ENCODE measurements at places on chromosomes 1 and 21.

- no peak for DNase-seq
Observed at GRCh38 chr21:43034101-43034500, 41.5 kb downstream of the CBS start.

DNA sequence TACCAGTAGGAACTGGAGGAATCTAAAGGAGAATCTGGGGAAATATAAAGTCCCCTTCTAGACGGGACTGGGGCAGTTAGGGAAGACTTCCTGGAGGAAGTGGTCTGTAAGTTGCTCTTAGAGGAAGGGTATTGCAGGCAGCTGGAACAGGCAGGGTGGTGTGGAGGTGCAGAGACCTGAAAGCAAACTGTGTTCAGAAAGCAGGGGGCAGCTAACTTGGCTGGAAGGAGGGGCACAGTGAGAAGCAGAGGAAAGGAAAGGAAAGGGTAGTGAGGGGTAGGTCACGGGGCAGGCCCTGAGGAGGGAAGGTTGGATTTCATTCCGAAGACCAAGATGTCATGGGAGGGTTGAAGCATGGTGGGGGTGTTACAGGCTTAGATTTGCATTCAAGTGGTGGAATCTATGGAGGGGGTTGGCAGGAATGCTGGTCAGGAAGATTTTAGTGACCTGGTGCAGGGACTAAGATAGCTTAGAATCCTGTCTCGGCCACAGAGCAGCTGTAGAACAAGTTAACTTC is 240.7 kb downstream of the FOXD2 start:
- DNase-seq = no peak

DNA sequence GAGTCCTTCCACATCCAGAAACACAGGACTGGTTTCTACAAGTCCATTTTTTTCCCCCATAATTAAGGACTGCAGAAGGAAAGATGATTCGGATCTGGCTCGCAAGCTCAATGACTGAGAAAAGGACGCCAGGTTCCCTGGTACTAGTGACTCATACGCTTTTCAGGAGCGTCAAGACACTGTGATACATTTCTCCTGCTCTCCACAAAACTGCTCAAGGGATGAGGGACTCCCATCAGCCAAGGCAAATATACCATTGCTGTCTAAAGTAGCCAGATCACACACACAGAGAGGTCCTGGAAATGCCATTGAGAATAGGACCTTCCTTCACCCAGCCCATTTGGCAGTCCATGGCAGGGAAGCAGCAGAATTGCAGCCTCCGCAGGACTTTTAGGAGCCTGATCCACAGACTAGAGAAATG is 253.6 kb upstream of the IRF2BP2 start:
- DNase-seq = no peak

DNA sequence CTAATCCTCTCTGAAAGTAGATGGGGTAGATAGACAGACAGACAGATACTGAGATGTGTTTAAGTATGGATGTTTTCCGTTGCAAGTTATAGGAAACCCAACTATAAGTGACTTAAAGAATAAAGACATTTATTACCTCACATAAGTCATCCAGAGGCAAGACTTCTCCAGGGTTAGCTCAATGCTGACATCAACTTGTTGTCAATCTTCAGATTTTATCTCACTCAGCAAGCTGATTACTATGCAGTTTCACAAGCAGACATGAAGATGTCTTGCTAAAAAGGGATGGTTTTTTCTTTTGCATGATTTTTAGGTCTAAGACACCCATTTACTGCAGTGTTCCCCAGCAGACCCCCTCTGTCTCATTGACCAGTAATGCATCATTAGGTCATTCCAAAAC is 30.7 kb upstream of the ZNF362 start:
- DNase-seq = no peak

DNA sequence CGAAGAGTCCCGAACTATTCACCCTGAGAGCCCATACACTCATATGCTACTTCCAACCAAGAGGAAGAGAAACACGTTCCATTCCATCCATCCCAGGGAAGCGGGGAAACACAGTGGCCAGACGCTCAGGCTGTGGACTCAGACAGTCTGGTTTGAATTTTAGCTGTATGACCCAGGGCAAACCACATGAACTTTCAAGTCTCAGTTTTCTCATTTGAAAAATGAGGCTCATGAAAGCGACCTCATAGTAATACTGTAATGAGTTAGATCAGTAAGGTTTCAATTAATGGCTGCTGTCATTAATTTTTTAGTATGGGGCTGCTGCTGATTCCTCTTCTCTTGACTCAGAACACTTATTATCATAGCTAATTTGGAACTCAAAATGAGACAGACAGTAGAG is 1.5 kb downstream of the FCRL4 start:
- no peak for DNase-seq

DNA sequence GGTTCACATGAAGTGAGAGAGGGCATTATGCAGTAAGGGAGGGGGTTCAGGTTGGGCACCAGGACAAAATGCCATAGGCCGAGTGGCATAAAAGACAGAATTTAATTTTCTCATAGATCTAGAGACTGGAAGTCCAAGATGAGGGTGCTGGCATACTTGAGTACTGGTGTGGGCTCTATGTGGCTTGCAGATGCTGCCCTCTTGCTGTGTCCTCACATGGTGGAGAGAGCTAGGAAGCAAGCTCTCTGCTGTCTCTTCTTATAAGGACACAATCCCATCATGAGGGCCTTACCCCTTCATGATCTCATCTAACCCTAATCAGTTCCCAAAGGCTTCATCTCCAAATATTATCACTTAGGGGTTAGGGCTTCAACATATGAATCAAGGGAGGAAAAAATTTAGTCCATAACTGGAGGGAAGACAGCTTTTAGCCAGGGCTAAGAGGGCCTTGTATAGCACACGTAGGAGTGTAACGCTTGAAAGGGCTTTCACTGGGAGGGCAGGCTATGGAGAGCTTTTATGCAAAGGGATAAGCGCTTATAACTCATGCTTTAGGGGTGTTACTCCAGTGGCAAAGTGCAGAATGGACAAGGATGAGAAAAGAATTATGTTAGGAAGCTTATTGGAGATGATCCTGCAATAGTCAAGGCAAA is 64.5 kb downstream of the PLPPR5 start:
- DNase-seq = no peak

- DNase-seq = no peak
Observed at GRCh38 chr1:160797271-160797709, 1.3 kb downstream of the LY9 start.

- no peak for DNase-seq
Observed at GRCh38 chr1:231953660-231954059, 327.1 kb downstream of the DISC1 start.

DNA sequence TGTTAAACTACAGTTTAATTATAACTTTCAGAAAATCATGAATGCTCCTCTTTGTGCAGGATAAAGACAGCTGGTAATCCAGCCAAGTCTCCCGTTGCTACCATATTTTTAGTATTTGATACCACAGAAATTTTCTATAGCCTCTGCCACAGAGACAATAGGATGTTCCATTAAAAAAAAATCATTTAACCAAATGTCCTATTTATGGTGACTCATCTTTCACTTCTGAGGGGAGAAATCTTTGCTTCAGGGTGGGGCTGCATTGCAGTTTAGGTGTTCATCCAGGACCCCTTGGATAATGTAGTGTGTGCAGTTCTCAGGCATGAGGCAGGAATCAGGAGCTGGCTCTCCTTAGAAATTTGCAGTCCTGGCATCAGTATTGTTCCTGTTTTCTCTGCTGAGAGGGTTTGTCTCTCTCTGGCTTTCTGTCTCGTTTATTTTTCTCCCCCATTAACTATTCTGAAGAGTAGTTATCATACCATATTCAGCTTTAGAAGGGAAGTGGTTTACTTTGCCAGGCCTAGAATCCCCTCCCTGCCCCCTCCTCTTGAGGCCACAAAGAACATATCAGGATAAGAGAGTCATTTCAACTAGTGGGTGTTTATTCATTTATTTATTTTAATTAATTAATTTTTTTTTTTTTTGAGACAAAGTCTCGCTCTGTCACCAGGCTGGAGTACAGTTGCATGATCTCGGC is 3.1 kb downstream of the PRUNE1 start:
- DNase-seq = no peak

DNA sequence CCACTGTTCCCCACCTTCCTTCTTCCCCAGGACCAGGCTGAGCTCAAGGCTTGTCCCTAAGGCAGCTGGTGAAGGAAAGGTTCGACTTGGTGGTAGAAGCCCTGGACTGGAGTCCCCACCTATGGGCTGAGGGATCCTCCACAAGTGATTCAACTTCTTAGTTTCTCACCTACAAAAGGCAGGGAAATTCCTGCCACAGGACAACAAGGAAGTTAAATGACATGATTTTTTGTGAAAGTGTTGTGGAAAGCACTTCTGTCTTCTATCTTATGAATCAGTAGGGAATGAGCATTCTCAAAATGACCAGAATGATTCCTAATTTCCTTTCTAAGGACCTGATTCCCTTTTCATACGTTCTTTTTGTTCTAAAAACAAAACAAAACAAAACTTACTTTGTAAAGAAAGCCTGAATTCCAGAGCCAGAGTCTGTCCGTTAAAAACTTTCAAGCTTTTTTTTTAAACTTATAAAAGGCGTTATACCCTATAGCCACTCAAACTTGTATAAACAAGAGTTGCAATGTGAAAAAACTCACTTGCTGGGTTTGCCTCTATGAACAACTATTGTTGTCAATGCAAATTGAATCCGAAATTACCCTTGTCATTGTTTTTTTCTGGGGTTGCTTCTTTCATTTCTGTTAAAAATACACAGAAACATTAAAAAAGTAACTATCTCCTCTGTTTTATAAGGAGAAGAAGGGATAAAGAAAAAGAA is 12.2 kb downstream of the KCNJ15 start:
- DNase-seq = no peak

DNA sequence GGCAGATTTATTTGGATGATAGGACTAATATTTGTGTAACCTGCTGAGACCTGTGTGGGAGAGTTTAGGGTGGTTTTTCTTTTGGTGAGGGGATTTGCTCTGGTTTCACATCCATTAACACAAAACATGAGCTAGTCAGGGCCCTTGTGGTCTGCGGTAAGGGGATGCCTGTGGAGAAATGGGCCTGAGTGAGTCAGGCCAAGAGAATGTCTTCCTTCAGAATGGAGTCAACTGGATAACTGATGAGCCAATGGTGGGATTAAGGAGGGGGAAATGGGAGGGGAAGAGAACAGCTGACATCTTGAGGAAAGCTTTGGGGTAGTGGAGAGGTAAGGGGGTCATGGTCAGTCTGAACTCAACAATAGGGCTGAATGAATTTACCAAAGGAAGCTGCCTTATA is 13.9 kb downstream of the WNT2B start:
- DNase-seq = no peak
